ENCODE measurements at places on chromosomes 6 and 20. TPM values are rescaled to one million over a fixed set of nuclear protein-coding genes. Genes with fewer than 3 reads are reported as not detected.

BPIFB1 gene
- not detected for total RNA-seq

HS3ST5 gene
- total RNA-seq: 0.05 TPM

UBE2J1 gene
- total RNA-seq: 49.8 TPM

GPR6 gene
- not detected for total RNA-seq

SPDEF gene
- not detected for total RNA-seq

DNA sequence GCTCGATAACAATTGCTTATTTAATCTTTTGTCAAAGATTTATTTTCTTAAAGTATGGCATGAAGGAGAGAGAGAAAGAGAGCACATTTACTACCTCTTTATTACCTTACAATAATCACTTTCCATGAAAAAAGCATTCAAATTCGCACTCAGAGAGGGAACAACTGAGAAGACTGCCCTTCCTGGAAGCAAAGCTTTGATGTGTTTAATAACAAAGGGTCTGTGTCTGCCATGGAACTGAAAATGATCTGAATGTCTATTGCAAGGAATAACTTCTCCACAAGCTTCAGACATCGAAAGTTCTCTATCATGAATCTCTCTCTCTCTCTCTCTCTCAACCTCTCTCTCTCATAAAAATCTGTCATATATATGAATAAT, 308.9 kb downstream of the HDGFL1 start:
- peak overlapping the region; percentile 62 for H3K27ac ChIP-seq
- H3K27me3 ChIP-seq: no peaks in the 10 kb centered on the region
- no peak for DNase-seq
- H3K4me3 ChIP-seq: no peak overlapping the region

GRCh38 chr6:21222656-21223055, 370.9 kb upstream of the SOX4 start:
- no peak for DNase-seq
- no peaks in the 10 kb centered on the region for H3K27me3 ChIP-seq
- no peak overlapping the region for H3K27ac ChIP-seq
- peaks cover 4% of the 10 kb centered on the region for H3K4me1 ChIP-seq

GRCh38 chr20:58715391-58715800, 22.8 kb downstream of the NPEPL1 start:
- H3K4me1 ChIP-seq: no peaks in the 10 kb centered on the region
- no peak overlapping the region for H3K27ac ChIP-seq
- no peak overlapping the region for H3K4me3 ChIP-seq
- DNase-seq: peak; percentile 80
- peaks cover under 1% of the 10 kb centered on the region for H3K27me3 ChIP-seq
- H3K36me3 ChIP-seq: no peaks in the 10 kb centered on the region

DNA sequence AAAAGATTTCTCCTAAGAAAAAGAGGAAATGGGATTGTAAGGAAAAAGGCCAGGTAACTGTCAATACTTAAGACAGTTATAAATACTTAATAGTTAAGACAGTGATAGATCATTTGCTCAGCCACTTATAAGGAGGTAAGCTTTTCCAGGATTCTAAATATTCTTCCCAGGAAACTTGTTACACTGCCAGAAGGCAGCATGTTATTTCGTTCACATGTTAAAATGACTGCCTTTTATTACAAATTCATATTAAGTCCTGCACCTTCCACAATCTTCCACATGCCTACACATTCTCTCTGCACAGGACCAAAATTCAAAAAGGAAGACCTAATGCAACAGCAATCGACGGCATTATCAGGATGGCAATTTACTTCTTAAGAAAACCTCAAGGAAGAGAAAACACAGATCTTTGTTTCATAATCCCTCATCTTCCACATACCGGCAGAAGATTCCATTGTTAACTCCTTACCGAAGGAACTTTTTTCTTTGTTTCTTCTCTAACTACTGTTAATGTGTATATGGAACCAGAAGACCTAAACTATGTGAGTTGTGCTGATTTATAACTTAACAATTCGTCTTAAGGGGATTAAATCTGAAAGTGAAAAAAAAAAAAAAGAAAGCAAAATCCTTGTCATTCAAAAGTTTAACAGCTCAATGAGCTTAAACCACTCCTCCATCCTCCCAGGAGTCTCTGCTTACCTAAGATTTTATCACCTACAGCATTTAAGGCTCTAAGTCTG, 799 bp downstream of the TAAR2 start:
- peaks cover 2% of the 10 kb centered on the region for H3K36me3 ChIP-seq
- H3K4me3 ChIP-seq: no peak overlapping the region
- DNase-seq: no peak

GRCh38 chr6:90610751-90611542, 24.1 kb upstream of the MAP3K7 start:
- H3K27me3 ChIP-seq: peaks cover 56% of the 10 kb centered on the region
- peak overlapping the region; percentile 41 for H3K27ac ChIP-seq
- H3K36me3 ChIP-seq: no peaks in the 10 kb centered on the region
- DNase-seq: peak; percentile 87

DNA sequence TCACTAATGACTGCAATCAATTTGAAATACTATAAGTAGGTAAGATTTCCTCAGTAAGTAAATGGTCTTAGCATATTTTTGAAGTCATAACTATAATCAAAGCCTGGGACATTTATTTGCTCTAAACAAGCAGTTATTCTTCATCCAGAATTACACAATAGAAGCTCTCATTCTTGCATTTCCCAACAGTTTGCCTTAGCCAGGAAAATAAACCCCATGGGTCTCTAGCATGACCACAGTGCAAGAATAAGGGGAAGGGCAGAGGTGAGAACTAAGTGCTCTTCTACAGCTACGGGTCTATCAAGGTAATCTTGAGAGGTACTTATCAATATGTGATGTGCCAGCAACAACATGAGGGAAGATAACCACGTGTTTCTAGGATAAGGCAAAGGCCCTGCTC, 14.1 kb upstream of the HLA-C start:
- peaks cover 40% of the 10 kb centered on the region for H3K27me3 ChIP-seq
- no peak overlapping the region for H3K4me3 ChIP-seq
- no peaks in the 10 kb centered on the region for H3K36me3 ChIP-seq

DNA sequence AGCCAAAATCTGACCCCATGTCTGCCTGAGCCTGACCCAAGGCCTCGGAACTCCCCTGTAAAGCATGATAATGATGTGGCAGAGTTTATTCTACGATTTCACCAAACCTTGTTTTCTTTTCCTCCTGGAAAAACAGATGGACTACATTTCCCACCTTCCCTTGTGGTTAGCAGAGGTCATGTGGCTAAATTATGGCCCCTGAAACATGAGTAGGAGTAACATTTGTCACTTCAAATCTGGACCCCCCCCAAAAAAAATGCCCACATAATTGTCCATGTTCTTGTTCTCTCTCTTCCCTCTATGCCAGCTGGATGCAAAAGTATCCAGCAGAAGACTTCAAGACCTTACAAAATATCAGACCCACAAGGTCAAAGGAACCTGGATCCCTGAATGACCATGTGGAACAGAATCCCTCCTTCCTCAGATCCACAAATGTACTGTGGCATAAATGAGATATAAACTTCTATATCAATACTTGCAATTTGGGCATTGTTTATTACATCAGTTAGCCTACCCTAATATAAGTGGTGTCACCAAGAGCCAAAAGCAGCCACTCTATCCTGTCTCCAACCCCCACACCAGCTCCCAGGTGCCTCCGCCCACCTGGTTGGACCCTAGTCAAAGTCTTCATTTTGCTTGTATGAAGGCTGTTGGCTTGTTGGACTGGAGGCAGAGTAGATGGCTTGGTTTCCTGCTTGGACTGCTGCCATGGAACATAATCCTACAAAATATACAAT, 1.4 kb downstream of the C20orf96 start:
- peaks cover 15% of the 10 kb centered on the region for H3K4me1 ChIP-seq
- no peaks in the 10 kb centered on the region for H3K27me3 ChIP-seq
- peaks cover 2% of the 10 kb centered on the region for H3K36me3 ChIP-seq
- H3K4me3 ChIP-seq: no peak overlapping the region
- DNase-seq: no peak

All from chondrocyte (in vitro differentiated cells).